ENCODE measurements at places on chromosomes 3 and 15. TPM values are rescaled to one million over a fixed set of nuclear protein-coding genes. Genes with fewer than 3 reads are reported as not detected.

GRCh38 chr15:75446151-75446550 is 5.3 kb downstream of the SIN3A start:
- no peak overlapping the region for H3K4me3 ChIP-seq
- no peak overlapping the region for H3K27ac ChIP-seq
- H3K27me3 ChIP-seq, result no peaks in the 10 kb centered on the region

Gene TP63
- not detected for total RNA-seq

DNA sequence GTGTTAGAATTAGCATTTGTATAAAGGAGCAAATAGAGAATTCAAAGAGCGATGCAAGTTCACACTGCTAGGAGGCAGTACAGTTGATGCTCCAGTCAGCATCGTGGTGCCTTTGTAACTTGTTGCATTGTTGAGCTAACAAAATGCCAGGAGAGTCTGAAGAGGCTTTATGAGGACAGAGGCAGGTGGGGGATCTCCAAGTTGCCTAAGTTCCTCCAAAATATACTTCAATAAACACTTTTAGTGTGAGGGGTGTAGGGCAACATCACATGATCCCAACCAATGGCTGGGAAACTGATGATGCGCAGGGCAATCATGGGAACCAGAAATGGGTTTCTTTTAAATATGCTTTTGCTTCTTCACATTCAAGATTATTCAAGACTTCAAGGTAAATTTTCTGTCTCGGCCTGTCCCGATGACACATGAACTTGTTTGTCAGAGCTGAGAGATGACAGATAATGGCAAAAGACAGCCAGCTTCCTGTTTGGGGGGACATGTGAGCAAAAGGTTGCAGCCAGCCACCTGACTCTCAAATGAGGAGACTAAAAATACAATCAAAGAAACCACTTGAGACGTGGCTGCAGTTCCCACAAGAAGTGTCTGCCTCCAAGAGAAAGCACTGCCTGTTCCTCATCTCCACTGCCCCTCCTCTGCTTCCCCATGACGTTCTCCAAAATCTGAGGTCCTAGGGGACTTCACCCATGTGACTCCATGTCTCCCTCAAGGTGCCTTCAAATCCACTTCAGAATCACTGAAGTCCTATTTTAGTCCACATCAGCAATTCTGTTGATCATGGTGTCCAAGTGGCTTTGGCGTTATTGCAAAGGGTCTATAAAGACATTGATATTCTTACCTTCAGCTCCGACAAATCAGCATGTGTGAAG is 39.3 kb downstream of the KLHL6 start:
- no peak for DNase-seq
- no peaks in the 10 kb centered on the region for H3K27me3 ChIP-seq
- no peak overlapping the region for H3K4me3 ChIP-seq
- no peak overlapping the region for H3K27ac ChIP-seq

- H3K36me3 ChIP-seq, result no peaks in the 10 kb centered on the region
- no peaks in the 10 kb centered on the region for H3K4me1 ChIP-seq
- DNase-seq, result no peak
- H3K4me3 ChIP-seq, result no peak overlapping the region
- H3K27ac ChIP-seq, result no peak overlapping the region
Measured at GRCh38 chr3:52792961-52793695, 1.5 kb upstream of the ITIH3 start.

Gene GPR156
- 2.1 TPM for total RNA-seq

Gene OSTN
- total RNA-seq, result not detected

Gene MUC20
- total RNA-seq, result 0.24 TPM

DNA sequence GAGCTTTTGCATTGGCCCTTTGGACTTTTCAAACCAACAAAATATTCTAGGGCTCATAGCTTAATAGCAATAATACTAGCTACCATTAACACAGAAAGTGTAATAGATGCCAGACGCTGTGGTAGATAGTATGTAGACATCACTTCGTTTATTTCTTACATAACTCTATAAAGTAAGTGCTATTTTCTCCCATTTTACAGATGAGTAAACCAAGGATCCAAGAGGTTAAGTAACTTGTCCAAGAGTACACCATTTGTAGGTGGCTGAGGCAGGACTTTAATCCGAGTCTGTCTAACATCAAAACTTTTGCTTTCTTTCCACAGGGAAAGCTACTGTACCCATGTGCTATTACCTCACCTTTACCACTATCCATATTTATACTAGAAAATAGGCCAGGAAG is 12.0 kb downstream of the EID1 start:
- no peaks in the 10 kb centered on the region for H3K4me1 ChIP-seq
- no peak overlapping the region for H3K4me3 ChIP-seq
- no peak overlapping the region for H3K27ac ChIP-seq
- DNase-seq, result no peak

Gene IL17RE
- 4.4 TPM for total RNA-seq

GRCh38 chr3:156491192-156491591 is 63.7 kb downstream of the SSR3 start:
- H3K36me3 ChIP-seq, result no peaks in the 10 kb centered on the region
- no peaks in the 10 kb centered on the region for H3K4me1 ChIP-seq
- H3K4me3 ChIP-seq, result no peak overlapping the region
- no peak for DNase-seq

DNA sequence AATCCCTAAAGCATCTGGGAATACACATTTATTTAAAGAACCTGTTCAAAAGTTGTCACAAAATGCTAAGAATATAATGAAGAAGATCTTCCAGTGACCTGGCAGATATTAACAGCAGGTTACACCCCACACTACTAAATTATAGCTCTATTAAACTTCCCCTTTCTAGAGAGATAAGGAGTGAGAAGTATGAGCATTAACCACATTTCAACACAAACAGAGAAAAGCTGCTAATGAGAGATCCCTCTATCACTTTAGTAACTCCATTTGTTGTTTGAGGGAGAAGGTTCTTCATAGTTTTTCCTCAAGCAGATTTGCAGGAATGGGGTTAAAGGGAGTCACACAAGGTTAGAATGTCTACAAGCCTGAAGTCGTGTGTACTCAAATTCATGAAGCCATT is 3.6 kb downstream of the COL8A1 start:
- H3K4me1 ChIP-seq, result 0 out of 2 replicates have a peak, but pooled peaks cover 4% of the 10 kb centered on the region
- H3K4me3 ChIP-seq, result no peak overlapping the region

- no peak for DNase-seq
- H3K4me3 ChIP-seq, result no peak overlapping the region
- H3K27me3 ChIP-seq, result no peaks in the 10 kb centered on the region
- H3K4me1 ChIP-seq, result no peaks in the 10 kb centered on the region
Measured at GRCh38 chr3:166685246-166685645, 694.9 kb downstream of the ZBBX start.

GRCh38 chr3:108887121-108887520 is 64.5 kb downstream of the TRAT1 start:
- H3K27me3 ChIP-seq, result no peaks in the 10 kb centered on the region
- no peak overlapping the region for H3K4me3 ChIP-seq
- H3K27ac ChIP-seq, result no peak overlapping the region
- H3K4me1 ChIP-seq, result no peaks in the 10 kb centered on the region
- no peak for DNase-seq

DNA sequence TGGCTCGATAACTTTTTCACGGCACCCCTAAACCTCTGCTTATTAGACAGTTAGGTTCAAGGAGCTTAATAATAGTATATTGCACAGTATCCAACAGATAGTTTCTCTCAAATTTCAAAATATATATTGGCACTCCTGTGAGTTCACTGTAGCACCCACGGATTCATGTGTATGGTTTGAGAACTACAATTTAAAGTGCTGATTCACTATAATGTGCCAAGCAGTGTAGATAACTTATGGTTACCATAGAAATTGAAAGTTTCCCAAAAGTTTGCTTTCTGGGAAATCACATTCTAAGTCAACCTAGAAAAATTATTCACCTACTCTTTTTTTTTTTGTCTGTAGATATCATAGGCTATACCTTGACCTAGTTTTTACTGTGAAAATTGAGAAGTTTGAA is 86.6 kb downstream of the GAP43 start:
- H3K4me1 ChIP-seq, result peaks cover 3% of the 10 kb centered on the region
- H3K27me3 ChIP-seq, result no peaks in the 10 kb centered on the region
- no peaks in the 10 kb centered on the region for H3K36me3 ChIP-seq
- no peak for DNase-seq
- no peak overlapping the region for H3K4me3 ChIP-seq

- no peaks in the 10 kb centered on the region for H3K36me3 ChIP-seq
- H3K4me3 ChIP-seq, result no peak overlapping the region
- DNase-seq, result no peak
- no peaks in the 10 kb centered on the region for H3K4me1 ChIP-seq
- no peak overlapping the region for H3K27ac ChIP-seq
- H3K27me3 ChIP-seq, result no peaks in the 10 kb centered on the region
Measured at GRCh38 chr3:58251631-58252035, 14.0 kb downstream of the ABHD6 start.

DNA sequence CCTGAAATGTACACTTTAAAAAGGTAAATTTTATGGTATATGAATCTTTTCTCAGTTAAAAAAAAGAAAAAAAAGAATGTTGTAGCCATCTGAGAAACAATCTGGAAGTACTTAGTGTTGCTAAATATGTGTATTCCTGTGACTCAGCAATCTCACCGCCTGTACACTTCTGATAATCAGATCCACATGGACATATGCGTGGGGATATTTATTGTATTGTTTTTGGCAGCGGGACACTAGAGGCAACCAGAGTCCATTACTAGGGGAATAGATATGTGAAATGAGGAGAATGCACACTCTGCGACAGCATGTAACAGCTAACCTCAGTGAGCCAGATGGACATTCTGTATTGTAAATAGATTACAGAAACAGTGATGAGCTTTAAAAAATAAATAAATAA is 65.4 kb downstream of the AQP9 start:
- no peak overlapping the region for H3K4me3 ChIP-seq
- no peak overlapping the region for H3K27ac ChIP-seq
- no peaks in the 10 kb centered on the region for H3K27me3 ChIP-seq
- DNase-seq, result no peak
- H3K36me3 ChIP-seq, result no peaks in the 10 kb centered on the region

DNA sequence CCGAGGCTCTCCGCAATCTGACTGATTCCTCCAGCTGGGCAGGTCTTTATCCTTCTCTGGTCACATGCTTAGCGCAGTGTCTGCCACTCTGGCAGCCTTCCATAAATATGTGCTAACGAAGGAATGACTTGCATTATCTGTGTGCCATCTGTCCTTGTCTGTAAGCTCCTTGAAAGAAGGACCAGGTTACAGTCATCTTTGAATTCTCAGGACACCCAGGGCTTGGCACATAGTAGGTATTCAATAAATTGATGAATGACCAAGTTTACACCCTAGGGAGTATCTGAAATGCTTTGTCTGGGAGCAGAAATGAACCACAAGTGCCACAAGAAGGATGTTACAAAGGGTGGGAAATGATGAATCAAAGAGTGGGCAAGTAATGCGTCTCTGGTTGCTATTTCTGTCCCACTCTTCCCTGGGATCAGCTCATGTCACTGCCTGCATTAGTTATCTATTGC is 16.5 kb upstream of the FAM3D start:
- no peak overlapping the region for H3K4me3 ChIP-seq
- no peaks in the 10 kb centered on the region for H3K4me1 ChIP-seq
- no peaks in the 10 kb centered on the region for H3K36me3 ChIP-seq
- H3K27ac ChIP-seq, result no peak overlapping the region
- H3K27me3 ChIP-seq, result no peaks in the 10 kb centered on the region

Gene CLRN1
- 0.35 TPM for total RNA-seq

DNA sequence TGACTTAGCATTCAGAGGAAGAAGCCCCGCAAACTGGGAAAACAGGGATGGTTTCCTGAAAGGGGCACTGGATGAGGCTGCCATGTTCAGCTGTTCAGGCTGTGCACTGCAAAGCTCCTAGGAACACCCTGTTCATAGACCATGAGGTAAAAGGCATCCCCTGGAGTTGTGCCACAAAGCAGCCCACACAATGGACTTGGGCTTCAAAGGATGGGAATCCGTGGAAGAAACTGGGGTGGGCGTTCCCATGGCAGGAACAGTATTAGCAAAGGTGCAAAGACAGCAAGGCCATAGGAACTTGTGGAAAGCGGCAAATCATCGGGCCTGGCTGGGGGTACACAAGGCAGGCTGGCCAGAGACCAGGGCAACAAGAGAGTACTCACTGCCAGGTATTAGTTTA is 8.9 kb downstream of the OXTR start:
- H3K36me3 ChIP-seq, result no peaks in the 10 kb centered on the region
- H3K4me3 ChIP-seq, result no peak overlapping the region
- no peaks in the 10 kb centered on the region for H3K27me3 ChIP-seq
- DNase-seq, result no peak
- peaks cover 3% of the 10 kb centered on the region for H3K4me1 ChIP-seq
- no peak overlapping the region for H3K27ac ChIP-seq

Gene TOP2B
- total RNA-seq, result 206 TPM

Gene ABHD6
- total RNA-seq, result 5.9 TPM

Gene C15orf40
- 10.7 TPM for total RNA-seq

- no peak overlapping the region for H3K27ac ChIP-seq
- no peaks in the 10 kb centered on the region for H3K27me3 ChIP-seq
- no peaks in the 10 kb centered on the region for H3K36me3 ChIP-seq
- H3K4me3 ChIP-seq, result no peak overlapping the region
Measured at GRCh38 chr3:172561897-172562640, 38.8 kb upstream of the TNFSF10 start.

DNA sequence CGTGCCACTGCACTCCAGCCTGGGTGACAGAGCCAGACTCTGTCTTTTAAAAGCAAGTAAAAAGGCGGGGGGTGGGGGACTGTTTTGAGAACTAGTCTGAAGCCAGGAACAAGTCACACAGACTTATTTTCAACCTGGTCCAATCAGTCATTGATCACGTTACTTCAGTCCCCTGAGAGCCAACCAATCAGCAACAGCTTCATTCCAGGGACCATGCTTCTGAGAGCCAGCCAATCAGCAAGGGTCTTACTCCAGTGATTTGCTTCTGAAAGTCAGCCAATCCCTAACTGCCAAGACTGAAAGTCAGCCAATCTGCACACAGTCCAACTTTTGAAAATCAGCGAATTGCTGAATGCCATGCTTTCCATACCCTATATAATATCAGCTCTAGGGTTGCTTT is 48.6 kb upstream of the C15orf39 start:
- H3K4me1 ChIP-seq, result peaks cover 11% of the 10 kb centered on the region
- H3K27ac ChIP-seq, result no peak overlapping the region
- H3K4me3 ChIP-seq, result no peak overlapping the region
- DNase-seq, result no peak
- no peaks in the 10 kb centered on the region for H3K36me3 ChIP-seq

All from H1 (cell line).